Smooth muscle cell of the umbilical artery (primary cell): ENCODE measurements at places on chromosomes 1 and 21. TPM values are rescaled to one million over a fixed set of nuclear protein-coding genes. Genes with fewer than 3 reads are reported as not detected.

Gene LCE4A
- total RNA-seq, result not detected in 2 replicates

Gene LCE1D
- not detected in 2 replicates for total RNA-seq

Gene ZFP69
- 3.0 and 3.7 TPM in 2 replicates for total RNA-seq

Gene IFT25
- 14.0 and 14.9 TPM in 2 replicates for total RNA-seq

Gene SYCP1
- total RNA-seq, result not detected in 2 replicates

Gene DCDC2B
- total RNA-seq, result not detected in 2 replicates

Gene FAM72B
- total RNA-seq, result 0.30 and 2.5 TPM in 2 replicates

Gene CELA3B
- total RNA-seq, result not detected in 2 replicates

Gene ITLN2
- not detected in 2 replicates for total RNA-seq

Gene PPT1
- 38.0 and 54.5 TPM in 2 replicates for total RNA-seq

Gene OR2M4
- total RNA-seq, result not detected in 2 replicates

Gene MTX1
- total RNA-seq, result 38.0 and 43.1 TPM in 2 replicates

Gene ASPM
- 3.9 and 26.3 TPM in 2 replicates for total RNA-seq

Gene TPRG1L
- 25.8 and 26.9 TPM in 2 replicates for total RNA-seq

Gene ZNF684
- 3.8 and 6.2 TPM in 2 replicates for total RNA-seq

Gene KCNJ9
- total RNA-seq, result not detected in 2 replicates

Gene LRRC39
- 0.30 and 0.37 TPM in 2 replicates for total RNA-seq

Gene LCE3D
- not detected in 2 replicates for total RNA-seq

Gene NUP210L
- under 0.01 and 0.05 TPM in 2 replicates for total RNA-seq

Gene SCAMP3
- total RNA-seq, result 33.3 and 43.0 TPM in 2 replicates

Gene ACP6
- total RNA-seq, result 5.0 and 6.8 TPM in 2 replicates

Gene CTTNBP2NL
- total RNA-seq, result 13.7 and 28.8 TPM in 2 replicates

Gene CD164L2
- total RNA-seq, result not detected in 2 replicates

Gene ADGRB2
- total RNA-seq, result 24.9 and 28.5 TPM in 2 replicates

Gene KCNQ4
- not detected in 2 replicates for total RNA-seq

Gene KIF26B
- total RNA-seq, result 66.8 and 71.3 TPM in 2 replicates

Gene MORN1
- 13.1 and 21.2 TPM in 2 replicates for total RNA-seq

Gene SLAMF1
- total RNA-seq, result not detected in 2 replicates

Gene LAX1
- 0.05 TPM in 1 of 2 replicates, not detected in the other for total RNA-seq

Gene LCE2B
- not detected in 2 replicates for total RNA-seq

Gene TSPEAR
- not detected in 2 replicates for total RNA-seq

Gene MR1
- 14.9 and 16.6 TPM in 2 replicates for total RNA-seq

Gene DIO1
- not detected in 2 replicates for total RNA-seq

Gene SPSB1
- total RNA-seq, result 29.4 and 40.6 TPM in 2 replicates

Gene UMODL1
- not detected in 2 replicates for total RNA-seq

Gene ADORA3
- not detected in 2 replicates for total RNA-seq

Gene NBPF20
- total RNA-seq, result 3.0 and 9.5 TPM in 2 replicates

Gene C4BPA
- total RNA-seq, result not detected in 2 replicates

Gene EFNA1
- total RNA-seq, result 0.37 TPM in 1 of 2 replicates, not detected in the other

Gene MPL
- total RNA-seq, result not detected in 2 replicates

Gene SLC44A3
- 0.59 and 0.65 TPM in 2 replicates for total RNA-seq

Gene PKLR
- not detected in 2 replicates for total RNA-seq
